ENCODE measurements at places on chromosomes 1 and 21.

DNA sequence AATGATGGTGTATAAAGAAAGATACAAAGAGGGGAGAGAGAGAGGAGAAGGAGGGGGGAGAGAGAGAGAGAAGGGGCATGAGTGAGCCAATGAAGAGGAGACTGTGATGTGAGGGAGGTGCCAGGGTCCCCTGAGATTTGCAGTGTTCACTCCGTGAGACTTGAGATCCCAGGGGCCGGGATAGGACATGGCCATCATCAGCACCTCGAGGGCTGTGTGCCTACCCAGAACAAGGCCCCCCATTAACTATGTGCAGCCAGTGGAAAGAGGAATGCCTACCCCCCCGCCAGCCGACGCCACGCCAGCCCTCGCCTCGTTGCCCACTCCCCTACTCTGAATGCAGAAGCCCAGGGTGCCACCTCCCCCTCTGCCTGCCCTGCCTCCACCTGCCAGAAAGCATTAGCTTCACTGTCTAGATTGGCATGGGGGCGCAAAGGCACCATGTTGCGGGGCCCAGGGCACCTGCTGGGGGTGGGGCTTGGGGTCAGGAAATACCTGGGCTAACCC is 14.8 kb downstream of the LGR6 start:
- DNase-seq = no peak

GRCh38 chr1:74729741-74730478 is 2.9 kb downstream of the CRYZ start:
- DNase-seq = no peak

DNA sequence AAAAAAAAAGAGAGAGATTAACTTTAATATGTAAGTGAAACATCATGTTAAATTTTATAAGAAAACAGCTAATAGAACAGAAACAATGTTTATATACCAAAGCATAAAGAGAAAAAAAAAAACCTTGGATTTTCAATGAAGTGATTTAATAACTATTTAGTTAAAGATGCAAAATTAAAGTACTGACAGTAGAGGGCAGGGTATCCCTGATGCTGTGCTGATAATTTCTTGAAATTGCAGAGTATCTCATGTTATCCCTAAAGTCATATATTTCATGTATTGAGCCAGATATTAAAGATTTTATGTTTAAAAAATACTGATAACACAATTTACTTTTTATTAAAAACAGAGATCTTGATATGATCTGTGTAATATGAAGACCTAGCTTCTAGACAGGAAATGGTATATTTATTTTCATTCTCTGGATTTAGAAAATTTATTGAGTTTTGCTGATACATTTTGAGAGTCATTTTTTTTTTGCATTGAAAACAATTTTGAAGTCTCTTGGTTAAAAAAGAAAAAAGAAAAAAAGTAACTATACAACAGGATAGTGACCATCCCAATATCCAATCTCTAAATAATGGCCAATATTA is 273.2 kb downstream of the USP25 start:
- DNase-seq = peak; percentile 24

DNA sequence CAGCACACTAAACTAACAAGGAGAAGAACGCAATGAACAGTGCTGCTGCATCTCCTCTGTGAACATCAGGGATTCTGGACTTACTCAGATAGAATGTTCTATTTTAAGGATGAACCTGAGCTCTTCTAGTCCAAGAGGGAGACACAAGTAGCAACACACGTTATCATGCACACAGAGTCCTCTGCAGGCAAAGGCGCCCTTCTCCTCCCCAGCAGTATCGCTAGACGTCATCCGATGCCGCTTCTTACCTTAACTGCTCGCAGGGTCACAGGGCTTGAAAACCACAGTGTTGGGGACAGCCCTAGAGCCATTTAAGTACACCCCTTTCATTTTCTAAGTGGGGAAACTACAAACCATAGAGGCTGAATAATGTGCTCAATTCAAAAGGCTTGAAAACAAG is 74.5 kb downstream of the HIVEP3 start:
- DNase-seq = no peak

DNA sequence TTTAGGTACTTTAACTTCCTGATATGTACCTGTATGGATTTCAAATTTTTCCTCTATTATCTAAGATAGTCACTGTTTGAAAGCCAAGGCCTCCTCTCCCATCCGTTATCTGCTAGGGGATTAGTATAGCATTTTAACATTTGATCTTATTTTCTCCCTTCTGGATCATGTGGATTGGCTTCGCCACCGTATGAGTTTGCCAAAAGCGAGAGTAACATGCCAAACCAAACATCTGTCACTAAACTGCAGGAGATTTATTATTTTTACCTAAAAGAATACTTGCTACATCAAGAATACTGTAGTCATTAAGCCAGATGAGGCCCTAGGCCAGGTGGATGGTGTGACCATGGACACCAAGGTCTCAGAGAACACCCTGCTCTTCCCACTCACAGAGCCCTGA is 28.5 kb upstream of the EEIG2 start:
- no peak for DNase-seq

DNA sequence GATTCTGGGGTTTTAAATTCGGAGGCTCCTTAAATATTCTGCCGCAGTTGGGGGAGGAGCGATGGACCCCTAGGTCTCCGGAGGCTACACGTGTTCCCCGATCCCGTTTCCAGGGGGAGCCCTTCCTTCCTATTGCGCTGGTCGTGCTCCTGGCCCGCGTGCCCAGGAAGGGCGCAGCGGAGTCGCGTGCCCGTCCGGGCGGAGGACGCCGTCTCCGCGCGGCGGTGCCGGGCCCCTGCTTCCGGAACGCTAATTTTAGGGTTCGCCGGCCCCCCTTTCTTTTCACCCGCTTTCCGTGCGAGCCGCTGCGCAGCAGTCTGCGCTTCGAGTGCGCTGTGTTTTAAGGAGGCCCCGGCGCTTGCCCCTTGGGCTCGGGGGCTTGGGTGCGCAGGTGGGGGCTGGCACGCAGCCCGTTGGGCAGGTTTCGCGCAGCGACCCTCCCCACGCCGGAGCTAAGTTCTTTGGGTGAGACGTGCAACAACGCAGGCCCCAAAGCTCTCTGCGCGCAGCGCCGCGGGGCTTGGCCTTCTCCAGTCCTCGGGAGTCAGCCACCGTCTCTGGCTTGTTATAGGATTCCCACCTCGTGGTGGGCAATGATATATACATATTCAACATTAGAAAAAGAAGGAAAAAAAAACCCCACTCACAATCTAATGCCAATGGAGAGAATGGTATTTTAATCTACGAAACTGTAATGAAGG is 43.5 kb upstream of the DNAJC6 start:
- peak; percentile 95 for DNase-seq

- no peak for DNase-seq
Measured at GRCh38 chr1:223212441-223212840, 69.4 kb upstream of the TLR5 start.

- no peak for DNase-seq
Measured at GRCh38 chr1:86861424-86861823, 52.5 kb downstream of the SELENOF start.

- peak; percentile 19 for DNase-seq
Measured at GRCh38 chr1:57894315-57894714, 470.5 kb upstream of the DAB1 start.

DNA sequence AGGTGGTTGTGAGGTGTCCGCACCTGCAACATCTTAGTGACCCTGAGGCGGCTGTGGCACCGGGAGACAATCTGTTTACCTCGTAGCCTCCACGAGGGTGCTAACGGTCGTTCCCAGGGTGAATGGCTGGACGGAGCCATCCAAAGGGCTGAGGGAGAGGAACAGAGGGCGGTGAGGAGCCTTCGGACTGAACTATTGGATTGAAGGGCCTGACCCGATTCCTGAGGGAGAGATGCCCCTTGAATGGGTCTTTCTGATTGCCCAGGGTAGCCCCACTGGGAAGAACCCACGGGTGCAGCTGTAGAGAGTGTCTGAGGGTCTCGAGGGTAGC is 2.3 kb downstream of the NR5A2 start:
- no peak for DNase-seq

GRCh38 chr1:2492091-2492490 is 16.0 kb downstream of the PLCH2 start:
- DNase-seq = no peak

- DNase-seq = no peak
Measured at GRCh38 chr21:14763695-14764064, 217.6 kb upstream of the SAMSN1 start.

- peak; percentile 88 for DNase-seq
Measured at GRCh38 chr1:20476265-20477038, 9.6 kb downstream of the CAMK2N1 start.

DNA sequence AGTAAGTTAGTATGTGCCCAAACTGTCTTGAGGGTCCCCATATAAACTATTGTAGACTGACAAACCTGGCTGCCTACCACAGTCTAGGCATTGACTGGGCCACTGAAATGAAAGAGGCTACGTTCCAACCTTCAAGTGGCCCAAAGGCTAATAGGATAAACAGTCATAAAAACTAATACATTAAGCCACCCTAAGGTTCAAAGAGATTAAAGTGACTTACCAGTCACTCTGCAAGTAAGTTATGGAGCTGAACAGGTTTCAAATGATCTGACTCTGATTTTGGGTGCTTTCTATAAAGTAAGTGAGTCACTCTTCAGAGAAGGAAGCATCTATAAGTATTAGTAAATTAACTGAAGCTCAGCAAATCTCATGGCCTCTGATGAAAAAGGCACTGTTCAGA is 38.0 kb downstream of the PLPP3 start:
- DNase-seq = no peak

- no peak for DNase-seq
Measured at GRCh38 chr1:211639475-211640300, 35.7 kb downstream of the NEK2 start.

- DNase-seq = no peak
Measured at GRCh38 chr21:16305686-16306085, 575.9 kb downstream of the USP25 start.

DNA sequence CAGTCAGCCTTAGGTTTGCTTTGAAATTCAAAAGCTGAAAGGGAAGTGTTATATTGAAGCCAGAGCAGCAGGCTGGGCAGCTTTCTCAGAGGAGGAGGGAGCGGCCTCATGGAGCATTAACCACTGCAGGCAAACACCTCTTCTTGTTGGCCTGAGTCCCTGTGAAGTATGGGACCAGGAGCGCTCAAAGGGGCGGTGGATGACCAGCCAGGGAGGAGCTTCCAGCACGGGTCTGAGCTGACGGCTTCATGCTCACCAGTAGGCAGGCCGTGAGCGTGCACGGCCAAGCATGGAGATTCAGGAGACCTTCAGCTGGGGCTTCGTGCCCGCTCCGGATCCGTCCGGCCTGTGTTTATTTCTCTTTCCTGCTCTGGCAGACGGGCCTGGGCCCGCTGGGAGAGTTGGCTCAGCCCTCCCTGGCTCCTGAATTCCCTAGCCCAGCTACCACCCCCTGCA is 245.2 kb downstream of the TRABD2B start:
- DNase-seq = no peak

GRCh38 chr1:204465546-204466415 is 28.8 kb downstream of the PIK3C2B start:
- no peak for DNase-seq

GRCh38 chr1:162706003-162706402 is 73.7 kb downstream of the DDR2 start:
- no peak for DNase-seq

Measured in GM23338 (cell line).